ENCODE measurements at places on chromosomes 1 and 21.
A peak's percentile ranks its signal among the peaks of the same experiment; 100 is the strongest.

DNA sequence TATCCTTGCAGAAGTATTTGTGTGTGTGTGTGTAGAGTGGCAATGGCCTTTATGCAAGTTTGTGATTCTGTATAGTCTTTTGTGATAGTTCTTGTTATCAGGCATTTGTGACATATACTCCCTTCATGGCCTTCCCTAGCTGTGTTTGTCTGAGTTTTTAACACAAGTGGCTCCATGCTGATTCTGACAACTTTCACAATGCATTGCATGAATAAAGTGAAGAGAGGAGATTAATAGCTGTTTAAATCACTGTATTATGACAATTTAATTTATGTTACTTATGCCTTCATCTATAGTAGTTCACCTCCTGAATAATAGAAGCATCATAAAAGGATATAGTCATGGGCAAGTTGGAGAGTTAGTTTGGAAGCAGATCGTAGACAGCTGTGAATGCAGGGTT lies 17.2 kb upstream of the MCOLN3 start:
- no peak for DNase-seq

DNA sequence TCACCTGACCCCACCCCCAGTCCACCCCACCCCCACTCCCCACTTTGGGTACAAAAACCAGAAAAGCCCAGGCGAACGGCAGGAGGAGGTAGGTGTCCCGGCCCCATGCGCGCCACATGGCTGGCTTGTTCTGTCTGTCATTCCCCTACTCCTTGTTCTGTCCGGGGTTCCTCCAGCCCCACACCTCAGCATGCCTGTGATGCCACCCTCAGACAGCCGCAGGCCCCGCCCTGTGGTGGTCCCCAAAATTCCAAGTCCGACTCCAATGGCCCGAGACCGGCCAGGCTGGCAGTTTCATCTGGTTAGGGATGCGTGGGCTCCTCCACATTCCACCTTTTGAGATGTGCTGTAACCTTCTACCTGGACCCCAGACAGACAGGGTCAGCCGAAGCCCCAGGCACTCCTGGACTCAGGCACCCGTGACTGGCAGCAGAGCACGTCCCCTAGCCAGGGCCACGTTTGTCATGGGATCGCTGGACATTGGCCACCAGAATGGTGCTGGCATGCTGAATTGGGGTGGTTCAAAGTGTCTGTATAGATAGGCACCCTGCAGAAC lies 94.4 kb downstream of the WDR4 start:
- DNase-seq = no peak

GRCh38 chr1:85278853-85279314 lies 2.5 kb upstream of the BCL10 start:
- DNase-seq = no peak

DNA sequence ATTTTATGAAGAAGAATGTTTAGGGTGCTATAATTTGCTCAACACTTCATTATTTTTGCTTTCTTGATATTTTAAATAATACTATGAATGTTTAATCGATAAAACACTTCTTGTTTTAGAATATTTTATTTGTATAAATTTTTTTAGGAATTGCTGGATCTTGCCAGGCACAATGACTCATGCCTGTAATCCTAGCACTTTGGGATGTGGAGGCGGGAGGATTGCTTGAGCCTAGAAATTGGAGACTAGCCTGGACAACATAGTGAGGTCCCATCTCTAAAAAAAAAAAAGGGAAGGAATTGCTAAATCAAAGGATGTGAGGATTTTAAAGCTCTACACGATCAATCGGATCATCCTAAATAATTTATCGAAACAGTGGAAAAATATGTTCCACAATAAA lies 17.6 kb downstream of the RNF11 start:
- no peak for DNase-seq

- DNase-seq = no peak
These were observed 33.9 kb downstream of the TMEM51 start for GRCh38 chr1:15187175-15188129.

- no peak for DNase-seq
These were observed 17.7 kb downstream of the TNR start for GRCh38 chr1:175725684-175726083.

DNA sequence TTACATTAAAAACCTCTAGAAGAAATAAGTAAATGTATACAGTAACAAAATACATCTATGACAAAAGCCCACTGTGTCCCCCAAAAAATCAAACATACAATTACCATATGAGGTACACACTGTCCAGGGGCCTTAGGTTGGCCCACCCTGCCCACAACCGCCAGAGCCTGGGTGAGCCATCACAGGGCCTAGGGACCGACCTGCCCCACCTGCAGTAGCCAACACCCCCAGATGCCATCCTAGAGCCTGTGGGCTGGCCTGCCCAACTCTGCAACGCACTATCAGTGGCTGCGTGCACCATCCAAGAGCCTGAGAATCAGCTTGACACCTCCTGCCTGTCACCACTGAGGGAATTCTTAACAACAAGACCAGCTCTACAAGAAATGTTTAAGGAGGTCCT lies 39.0 kb downstream of the FAF1 start:
- DNase-seq = no peak

- DNase-seq = no peak
These were observed 29.6 kb upstream of the PRRX1 start for GRCh38 chr1:170634293-170634692.

DNA sequence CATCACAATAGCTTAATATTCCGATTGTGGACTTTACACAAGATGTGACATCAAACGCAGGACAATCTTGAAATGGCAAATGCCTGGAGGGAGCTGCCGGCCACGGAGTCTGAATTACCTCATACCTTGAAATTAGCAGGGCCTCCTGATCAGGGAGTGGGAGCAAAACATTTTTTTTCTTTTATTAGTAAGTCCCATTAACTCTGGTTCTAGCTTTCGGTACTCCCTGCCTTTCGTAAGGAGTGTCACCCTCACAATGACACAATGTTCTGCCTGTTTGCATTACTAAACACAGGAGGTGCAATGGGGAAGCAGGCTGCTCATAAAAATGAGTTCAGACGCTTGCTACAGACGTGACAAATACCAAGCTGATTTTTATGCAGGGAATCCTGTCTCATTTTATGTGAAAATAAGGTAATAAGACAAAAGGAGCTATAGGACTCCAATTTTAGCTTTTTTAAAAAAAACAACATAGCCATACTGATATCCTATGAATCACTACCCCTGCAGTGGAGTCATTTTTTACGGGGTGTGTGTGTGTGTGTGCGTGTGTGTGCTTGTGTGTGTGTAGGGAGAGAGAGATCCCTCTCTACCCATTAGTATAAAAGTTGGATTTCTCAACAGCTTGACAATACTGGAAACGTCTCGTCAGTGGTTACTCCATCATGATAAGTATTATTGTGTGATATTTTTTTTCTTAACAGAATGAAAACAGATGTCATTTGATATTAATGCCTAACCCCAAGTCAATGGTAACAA lies 205.1 kb upstream of the RUNX1 start:
- DNase-seq = no peak

- no peak for DNase-seq
These were observed 33.8 kb upstream of the KCNE2 start for GRCh38 chr21:34330055-34330454.

DNA sequence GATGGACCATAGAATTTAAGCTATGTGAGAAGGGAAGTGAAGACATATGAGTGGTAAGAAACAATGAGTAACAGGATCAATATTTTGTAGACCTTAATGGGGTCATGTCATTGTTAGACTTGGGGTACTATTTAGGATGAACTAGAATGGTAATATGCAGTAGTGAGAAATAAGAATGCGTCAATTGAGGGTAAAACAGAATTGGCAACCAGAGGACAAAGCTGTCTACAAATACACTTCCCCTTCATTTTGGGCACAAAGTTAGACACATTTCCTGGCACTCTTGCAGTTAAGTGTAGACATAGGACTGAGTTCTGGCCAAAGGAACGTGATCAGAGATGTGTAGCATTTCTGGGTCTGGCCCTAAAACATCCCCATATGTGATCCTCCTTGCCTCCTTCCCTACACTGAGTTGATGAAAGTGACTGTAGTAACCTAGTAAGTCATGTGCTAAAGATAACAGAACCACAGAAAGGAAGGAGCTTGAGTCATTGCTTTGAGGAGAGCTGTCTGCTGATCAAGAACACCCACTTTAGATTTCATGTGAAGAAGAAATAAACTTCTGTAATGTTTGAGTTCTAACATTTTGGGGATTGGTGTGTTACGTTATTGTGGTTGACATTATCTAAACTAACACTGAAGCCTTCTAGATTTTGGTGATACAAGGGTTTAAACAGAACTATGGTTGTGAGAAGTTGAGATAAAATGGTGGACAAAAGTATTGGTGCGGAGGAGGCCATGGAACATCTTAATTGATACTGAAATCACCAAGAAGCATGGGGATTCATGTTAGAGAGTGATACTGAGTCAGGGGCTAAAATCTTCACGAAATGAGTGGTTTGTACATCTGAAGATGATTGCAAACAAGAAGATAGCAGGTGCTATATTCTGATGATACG lies 41.7 kb downstream of the CD55 start:
- DNase-seq = no peak

- no peak for DNase-seq
These were observed 280.7 kb downstream of the LMX1A start for GRCh38 chr1:165075725-165076370.

DNA sequence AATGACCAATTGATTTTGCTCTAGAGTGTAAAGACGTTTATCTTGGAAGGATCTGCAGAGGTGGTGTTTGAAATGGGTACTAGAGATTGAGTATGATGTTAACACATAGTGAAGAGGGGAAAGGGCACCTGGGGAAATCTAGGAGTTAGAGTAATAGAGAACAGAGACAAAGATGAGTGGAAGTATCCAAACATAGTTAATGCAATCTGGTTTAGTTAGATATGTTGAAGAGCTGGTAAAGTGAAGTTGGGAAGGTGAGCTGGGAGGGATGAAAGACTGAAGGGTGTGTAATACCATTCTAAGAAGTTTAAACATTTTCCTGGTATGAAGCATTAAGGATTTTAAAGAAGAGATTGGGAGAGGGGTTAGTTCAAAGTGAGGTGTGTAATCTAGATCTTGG lies 11.0 kb downstream of the XPR1 start:
- DNase-seq = no peak

- DNase-seq = no peak
These were observed 54.9 kb upstream of the ATF3 start for GRCh38 chr1:212553676-212554075.

DNA sequence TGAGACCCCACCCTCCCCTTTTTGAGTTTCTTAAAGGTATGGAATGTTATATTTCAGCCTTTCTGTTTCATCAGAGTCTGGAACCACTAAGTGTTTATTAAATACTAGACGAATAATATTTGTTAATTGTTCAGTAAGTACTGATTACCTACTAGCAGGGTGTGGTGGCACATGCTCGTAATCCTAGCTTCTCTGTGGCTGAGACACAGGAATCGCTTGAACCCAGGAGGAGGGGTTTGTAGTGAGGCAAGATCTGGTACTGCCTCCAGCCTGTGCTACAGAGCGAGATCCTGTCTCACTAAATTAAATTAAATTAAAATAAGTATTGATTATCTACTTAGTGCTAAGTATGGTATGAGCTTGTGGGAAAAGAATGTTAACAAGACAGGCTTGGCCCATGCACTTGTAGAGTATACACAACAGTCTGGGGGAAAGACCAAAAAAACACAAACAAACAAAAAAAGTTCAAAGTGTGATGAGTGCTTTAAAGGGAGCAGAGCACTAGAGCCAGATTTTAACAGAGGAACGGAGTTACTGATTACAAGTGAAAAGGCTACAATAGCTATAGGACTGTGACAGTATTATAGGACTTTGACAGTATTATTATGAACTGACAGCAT lies 2.4 kb downstream of the CEPT1 start:
- no peak for DNase-seq

GRCh38 chr1:27935721-27936120 lies 921 bp downstream of the SMPDL3B start:
- no peak for DNase-seq

- no peak for DNase-seq
These were observed 69.0 kb upstream of the ZC3H11B start for GRCh38 chr1:219681876-219682275.

DNA sequence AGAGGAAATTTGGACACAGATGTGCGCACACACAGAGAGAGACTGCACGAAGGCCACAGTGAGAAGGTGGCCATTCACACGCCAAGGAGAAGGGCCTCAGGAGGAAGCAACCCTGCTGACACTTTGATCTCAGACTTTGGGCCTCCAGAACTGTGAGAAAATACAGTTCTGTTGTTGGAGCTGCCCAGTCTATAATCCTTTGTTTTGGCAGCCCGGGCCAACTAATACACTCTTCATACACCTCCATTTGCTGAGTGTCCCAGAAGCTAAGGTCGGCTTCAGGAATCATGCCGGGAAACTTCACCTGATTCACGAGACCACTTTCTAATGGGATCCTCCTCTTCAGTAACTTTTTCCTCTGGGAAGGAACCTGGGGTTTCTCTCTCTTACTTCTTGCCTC lies 23.2 kb downstream of the HUNK start:
- no peak for DNase-seq

- DNase-seq = no peak
These were observed 569.1 kb downstream of the NPHP4 start for GRCh38 chr1:5423109-5423508.

DNA sequence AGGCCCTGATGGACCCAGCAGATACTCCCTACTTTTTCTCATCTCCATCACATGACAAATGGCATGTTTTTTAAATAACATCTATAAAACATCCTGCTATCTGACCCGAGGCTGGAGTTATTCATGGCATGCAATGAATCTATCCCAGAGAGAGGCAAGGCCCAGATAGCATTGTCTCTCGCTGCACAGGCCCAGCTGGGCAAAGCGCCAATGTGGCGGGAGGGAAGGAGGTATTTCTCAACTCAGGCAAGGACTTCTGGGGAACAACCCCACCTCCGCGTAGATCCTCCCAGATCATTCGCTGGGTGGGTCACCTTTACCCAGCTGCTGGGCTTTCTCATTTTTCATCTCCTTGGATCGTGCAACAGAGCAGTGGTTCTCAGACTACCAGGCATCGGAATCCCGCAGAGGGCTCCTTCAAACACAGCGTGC lies 59.8 kb downstream of the ERG start:
- DNase-seq = peak; percentile 79

DNA sequence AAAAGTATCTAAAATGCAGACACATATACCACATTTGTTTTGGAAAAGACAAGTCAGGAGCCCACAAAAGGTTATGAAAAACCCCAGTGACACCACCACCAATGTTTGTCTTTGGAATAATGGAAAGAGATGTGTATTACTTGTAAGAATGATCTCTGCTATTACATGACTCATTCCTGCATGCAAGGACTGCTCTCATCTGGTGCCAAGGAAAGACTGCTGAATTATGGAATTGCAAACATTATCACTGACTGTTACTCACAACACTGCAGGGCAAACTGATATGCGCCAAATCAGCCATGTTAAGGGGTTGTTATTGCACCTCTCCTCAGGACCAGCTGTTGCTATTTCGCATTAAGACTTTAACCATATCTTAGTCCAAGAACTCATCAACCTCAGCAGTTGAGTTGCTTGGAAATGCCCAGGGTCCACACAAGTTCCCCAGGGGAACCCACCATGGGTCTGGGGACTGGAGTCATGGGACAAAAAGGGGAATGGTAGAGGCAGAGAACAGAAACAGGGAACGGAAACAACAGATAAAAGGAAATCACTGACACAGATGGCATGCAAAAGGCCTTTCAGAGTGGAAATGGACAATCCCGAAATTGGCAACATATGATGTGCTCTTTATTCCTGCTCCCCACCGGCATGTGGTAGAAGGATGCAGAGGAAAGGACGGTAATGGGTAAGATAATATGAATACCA lies 34.4 kb downstream of the CAPZB start:
- DNase-seq = no peak

Measured in heart left ventricle (tissue), 16 donors.